ENCODE measurements at places on chromosomes 6 and 20.

DNA sequence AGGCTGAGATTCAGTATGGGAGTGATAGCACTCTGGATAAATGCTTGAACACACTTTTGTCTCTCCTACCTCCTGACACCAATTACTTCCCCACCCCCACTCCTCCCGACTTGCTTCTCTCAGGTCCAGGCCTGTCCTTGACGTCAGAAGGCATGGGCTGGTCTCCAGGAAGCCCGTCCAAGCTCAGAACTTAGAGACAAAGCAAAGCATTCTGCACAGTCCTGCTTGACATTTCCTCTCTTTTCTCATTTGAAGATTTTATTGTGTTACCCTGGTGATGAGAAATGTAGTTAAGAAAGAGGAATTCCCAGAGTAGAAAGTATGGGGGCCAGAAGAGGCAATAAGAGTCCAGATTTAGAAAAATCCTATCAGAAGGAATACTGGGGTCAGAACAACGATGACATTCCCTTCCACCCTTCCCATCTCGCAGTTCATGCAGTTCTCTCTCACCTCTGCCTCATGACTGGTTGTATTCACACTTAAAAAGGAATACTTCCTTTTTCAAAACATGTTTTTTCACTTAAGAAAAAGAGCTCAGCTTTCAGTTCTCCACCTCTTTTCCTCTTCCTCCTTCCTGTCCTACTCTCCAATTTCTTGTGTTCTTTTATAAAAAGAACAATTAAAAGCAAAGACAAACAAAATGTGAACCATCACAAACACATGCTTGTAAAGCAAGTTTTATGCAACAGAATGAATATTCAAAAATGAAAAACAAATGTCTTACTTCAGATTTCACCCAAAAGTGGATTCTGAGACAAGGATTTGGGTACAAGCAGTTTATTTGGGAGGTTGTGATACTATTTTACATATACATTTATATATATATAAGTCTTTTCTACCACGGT lies 18.5 kb upstream of the FAM184A start:
- DNase-seq, result no peak

GRCh38 chr6:15439410-15440025 lies 193.6 kb downstream of the JARID2 start:
- no peak for DNase-seq

- DNase-seq, result no peak
Measured at GRCh38 chr6:13696226-13696625, 15.4 kb downstream of the RANBP9 start.

DNA sequence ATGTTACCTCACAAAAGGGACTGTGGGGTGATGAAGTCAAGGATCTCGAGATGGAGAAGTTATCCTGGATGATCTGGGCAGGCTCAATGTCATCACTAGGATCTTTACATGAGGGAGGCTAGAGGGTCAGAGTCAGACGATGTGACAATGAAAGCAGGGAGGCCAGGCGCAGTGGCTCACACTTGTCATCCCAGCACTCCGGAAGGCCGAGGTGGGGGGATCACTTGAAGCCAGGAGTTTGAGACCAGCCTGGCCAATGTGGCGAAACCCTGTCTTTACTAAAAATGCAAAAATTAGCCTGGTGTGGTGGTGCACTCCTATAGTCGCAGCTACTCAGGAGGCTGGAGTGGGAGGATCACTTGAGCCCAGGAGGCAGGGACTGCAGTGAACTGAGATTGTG lies 68.8 kb downstream of the TTLL2 start:
- no peak for DNase-seq

DNA sequence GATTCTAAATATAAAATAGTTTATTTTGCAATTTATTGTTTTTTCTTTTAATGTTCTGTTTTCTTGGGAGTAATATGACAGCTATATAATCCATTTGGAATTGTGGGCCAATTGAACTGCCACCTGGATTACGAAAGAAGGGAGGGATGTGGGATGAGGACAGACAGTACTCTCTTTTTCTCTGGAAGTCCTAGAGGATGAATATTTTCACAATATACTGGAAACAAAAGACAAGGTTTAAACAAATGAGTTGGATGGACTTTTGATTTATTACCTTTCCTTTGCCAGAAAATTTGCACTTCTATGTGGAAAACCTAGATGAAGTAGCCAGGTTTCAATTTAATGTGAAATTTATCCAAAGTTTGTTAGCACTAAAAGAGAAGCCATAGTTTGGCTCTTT lies 325.5 kb upstream of the IMPG1 start:
- DNase-seq, result no peak

DNA sequence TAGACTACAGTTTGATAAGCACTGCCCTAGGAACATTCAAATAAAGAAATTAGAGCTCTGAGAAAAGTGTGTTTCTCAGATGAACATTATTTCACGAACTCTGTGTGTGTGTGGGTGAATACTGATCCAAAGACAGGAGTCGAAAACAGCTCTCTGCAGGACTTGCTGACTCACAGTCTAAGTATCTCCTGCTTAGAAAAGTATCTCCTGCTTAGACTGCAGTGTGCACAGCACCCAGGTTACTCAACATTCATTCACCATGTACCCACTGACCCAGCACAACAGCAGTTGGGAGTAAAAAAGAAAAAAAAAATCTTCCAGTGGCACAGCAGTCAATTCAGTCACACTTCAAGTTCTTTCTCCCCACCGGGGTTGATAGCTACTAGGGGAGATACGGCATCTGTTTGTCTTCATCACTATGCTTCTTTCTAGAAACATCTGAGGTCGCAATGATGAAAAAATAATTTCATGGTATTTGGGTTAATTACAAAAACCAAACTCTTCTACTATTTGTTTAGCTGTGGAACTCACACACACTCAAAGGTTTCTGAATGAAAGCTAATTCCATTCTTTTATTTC lies 48.0 kb downstream of the GCLC start:
- DNase-seq, result no peak

GRCh38 chr6:22072949-22073348 lies 223.9 kb downstream of the PRL start:
- DNase-seq, result no peak

- no peak for DNase-seq
Measured at GRCh38 chr6:13030396-13030795, 297.9 kb downstream of the TBC1D7 start.

DNA sequence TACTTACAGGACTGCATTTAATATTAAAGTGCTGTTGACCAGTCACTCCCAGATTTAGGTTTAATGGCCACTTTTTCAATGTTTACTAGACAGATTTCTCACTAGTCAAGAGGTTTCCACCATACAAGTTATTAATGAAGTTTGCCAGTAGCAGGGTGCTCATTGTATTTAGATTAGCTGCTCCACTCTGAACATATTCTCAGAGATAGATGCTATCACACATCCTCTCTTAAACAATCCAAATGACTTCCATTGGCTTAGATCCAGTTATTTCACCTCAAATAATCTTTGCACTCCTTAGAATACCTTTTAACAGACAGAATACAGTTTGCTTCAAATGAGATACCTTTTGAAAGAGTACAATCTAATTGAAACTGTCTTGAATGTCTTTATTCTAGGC lies 276.1 kb downstream of the HDGFL1 start:
- no peak for DNase-seq

DNA sequence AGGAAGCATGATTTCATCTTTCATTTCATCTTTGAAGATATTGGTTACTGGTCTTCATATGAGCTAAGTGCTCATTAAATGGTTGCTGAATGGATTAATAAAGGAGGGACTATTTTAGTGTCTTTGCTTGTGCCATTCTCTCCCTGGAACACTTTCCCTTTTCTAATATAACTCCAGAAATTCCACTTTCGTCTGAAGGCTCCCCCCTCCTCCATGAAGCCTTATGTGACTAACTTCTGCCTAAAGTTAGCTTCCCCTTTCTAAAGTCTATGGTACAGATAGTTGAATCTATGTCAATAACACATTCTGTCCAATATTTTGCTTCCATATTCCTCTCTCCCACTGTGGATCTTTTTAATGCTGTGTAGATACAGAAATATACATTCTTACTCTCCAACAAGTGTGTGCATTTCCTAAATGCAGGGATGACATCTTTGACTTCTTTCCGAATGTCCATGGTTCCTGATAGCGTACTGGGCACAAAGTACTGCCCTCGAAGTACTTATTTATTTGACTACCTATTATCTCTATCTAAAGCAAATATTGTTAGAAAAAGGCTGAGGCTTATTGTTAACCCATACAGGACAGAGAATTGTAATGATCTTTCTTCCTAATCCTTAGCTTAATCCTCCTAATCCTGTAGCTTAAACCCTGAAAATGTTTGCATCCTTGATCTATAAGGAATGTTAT lies 84.7 kb upstream of the ELOVL5 start:
- no peak for DNase-seq

Measured in esophagus squamous epithelium (tissue), 5 donors.